Ovary (tissue), 10 donors: ENCODE measurements at places on chromosomes 1 and 21. TPM values are rescaled to one million over a fixed set of nuclear protein-coding genes. Genes with fewer than 3 reads are reported as not detected.

The CSMD2 gene
- 0.04 TPM for polyA plus RNA-seq

GRCh38 chr1:231278100-231278790 is 37.2 kb downstream of the GNPAT start:
- DNase-seq, result no peak

The INSRR gene
- not detected for polyA plus RNA-seq

GRCh38 chr1:67110352-67110751 is 24.4 kb downstream of the C1orf141 start:
- no peak for DNase-seq

- no peak for DNase-seq
Observed at GRCh38 chr1:232472485-232473041, 157.4 kb downstream of the SIPA1L2 start.

The CHIA gene
- not detected for polyA plus RNA-seq

The PLPP3 gene
- polyA plus RNA-seq, result 188 TPM

The FLG2 gene
- polyA plus RNA-seq, result not detected

DNA sequence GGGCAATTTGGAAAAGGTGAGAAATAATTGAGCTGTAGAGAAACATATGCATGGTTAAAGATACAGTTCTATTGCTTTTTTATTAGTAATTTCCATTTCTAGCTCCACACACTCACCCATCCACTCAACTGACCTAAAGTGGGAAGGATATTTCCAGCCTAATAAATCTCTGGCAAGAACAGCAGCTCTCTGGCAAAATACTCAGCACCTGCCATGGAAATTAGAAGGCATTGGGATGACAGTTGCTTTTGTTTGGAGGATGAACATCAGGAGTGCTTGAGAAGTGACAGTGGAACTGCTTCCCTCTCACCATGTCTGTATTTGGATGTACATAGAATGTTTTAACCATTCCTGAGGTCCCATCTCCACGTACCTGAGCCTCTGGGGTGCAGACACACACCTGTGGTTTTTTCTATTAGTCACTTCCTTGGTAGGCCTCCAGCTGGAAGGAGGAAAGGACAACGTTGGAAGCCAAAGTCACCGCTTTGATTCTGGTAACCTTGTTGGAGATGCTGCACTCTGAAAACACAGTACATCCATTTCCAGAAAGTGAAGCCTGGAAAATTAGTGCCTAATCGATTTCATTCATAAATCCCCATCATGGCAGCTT is 62.3 kb upstream of the RUNX1 start:
- DNase-seq, result no peak
